ENCODE measurements at places on chromosomes 1 and 21. TPM values are rescaled to one million over a fixed set of nuclear protein-coding genes. Genes with fewer than 3 reads are reported as not detected.

DNA sequence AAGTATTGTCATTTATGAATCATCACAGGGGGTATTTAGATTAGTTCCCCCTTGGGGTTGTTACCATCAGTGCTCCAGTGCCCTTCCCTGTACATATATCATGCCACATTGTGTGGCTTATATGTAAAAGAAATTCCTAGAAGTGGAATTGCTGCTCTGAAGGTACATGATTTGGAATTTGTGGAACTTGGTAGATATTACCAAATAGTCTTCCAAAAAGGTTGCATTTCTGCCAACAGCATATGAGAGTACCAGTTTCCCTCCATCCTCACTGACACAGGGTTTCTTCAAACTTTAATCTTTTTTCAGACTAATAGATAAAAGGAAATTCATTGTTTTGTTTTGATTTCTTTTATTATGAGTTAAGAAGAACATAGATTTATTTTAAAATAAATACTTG, 41.3 kb downstream of the AKNAD1 start:
- DNase-seq = no peak

Gene EFNA3
- total RNA-seq = 1.8 TPM

Gene LAMC1
- total RNA-seq = 150 TPM

Gene BEST4
- total RNA-seq = not detected

GRCh38 chr1:30283199-30283962, 440.0 kb downstream of the MATN1 start:
- no peak for DNase-seq

- no peak for DNase-seq
Measured at GRCh38 chr1:51899022-51899421, 20.5 kb upstream of the NRDC start.

Gene AKR7A2
- 99.8 TPM for total RNA-seq

Gene OR2W3
- 8.8 TPM for total RNA-seq

GRCh38 chr1:1628754-1629429, 3.1 kb upstream of the MMP23B start:
- no peak for DNase-seq

Gene MARK1
- 10.9 TPM for total RNA-seq

DNA sequence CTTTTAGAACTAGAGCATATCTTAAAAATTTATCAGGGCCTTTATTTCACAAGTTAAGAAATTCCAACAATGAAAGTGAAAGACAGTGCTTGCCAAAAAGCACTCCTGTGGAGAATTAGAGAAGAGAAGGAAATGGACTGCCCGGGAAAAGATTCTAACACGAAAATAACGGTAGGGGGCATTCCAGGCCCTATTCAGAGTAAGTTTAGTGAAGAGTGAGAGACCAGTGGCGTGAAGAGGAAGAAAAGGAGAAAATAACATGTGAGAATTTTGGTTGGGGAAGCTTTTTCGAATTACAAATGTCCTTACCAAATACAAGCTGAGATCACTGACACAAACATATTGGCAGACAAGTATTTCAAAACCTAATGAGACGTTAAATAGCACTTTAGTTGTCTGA, 38.4 kb upstream of the RBM34 start:
- DNase-seq = peak; percentile 15

DNA sequence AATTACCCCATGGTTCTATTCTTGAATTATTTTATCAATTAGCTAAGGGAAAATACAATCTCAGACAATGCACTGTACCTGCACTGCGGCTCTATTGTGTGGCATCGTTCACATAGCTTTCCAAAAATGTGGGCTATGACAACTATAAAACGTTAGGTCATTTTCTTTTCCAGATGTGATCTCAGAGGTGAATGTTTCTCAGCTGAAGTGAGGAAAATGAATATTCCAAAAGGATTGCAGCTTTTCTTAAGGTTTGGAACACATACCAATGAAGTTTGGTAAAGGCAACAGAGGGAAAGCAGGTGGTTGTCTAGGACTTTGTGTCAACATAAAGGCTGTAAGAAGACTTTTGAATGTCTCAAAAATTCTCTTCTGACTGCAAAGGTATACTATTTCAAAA, 105.5 kb downstream of the NRIP1 start:
- DNase-seq = no peak

DNA sequence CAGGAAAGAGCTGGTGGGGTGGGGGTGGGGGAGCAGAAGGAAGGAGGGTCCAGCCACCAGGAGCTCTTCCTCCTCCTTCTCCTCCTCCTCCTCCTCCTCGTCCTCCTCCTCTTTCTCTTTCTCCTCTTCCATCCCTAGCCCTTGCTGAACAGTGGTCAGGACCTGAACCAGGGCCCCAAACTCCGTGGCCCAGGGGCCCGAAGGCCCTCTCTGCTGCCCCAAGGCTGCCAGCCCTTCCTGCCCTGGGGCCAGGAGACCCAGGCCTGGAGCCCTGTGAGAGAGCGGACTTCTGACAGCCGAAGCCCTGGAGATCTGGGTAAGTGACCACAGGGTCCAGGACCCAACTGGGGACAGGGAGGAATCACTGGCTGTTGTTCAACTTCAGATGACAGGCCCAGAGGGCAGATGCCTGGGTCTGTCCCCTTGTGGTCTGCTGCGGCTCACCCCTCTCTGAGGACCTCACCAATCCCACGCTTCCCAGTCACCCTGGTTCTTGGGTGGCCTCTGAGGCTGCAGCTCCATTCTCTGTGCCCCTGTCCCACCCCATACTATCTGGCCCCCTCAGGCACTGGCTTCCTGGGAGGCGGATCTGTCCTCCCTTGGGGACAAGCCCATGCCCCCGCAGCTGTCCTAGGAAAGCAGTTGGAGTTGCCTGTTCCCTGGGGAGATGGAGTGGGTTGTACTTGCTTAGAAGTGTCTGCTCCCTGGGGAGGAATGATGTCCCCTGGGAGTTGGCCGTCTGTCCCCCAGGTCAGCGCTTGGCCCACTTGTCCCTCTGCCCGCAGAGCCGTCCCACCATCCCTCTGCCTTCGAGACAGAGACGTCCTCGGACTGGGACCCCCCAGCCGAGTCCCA, 51.8 kb downstream of the VWA5B1 start:
- no peak for DNase-seq

DNA sequence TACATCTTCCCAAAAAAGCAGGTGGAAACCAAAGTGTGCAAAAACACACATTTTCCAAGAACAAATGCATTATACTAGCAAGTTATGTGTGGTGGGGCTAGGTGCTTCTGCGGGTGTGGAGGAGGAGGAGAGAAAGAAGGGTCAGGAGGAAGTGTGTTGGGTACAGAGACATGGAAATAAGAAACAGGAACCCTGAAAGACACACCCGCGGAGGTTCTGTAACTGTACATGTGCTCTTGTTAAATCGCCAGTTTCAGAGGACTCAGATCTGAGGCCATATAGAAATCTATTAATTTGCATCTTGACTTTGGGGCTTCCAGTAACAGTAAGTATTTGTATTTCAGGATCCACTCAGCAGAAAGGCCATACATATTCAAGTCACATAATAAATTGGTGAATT, 30.9 kb downstream of the ERG start:
- no peak for DNase-seq
